Activated gamma-delta T cell treated with Interleukin-2 at 50 U/mL for 16 hours (primary cell): ENCODE measurements at places on chromosomes 16 and 17.

DNA sequence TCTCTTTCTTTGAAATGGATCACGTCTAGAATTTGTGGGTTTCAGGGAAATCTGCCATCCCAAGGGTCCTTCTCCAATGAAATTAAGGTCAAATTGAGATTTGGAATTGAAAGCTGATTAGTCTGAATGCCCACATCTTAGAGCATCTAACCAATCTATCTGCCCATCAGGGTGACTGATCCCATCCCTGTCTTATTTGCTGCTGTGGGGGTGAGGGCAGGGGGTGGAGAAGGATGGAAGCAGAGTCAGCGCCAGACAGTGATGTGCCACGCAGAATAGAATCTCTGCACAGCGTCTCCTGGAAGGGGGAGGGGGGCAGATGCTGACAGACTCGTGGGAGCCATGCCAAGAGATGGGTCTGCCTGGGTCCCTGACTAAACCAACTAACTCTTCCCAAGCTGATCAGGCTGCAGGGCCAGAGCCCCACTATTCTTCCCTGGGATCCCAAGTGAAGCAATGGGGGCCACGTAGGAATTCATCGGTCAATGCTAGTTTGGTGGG lies 32.1 kb downstream of the CDK5RAP3 start:
- DNase-seq = no peak

DNA sequence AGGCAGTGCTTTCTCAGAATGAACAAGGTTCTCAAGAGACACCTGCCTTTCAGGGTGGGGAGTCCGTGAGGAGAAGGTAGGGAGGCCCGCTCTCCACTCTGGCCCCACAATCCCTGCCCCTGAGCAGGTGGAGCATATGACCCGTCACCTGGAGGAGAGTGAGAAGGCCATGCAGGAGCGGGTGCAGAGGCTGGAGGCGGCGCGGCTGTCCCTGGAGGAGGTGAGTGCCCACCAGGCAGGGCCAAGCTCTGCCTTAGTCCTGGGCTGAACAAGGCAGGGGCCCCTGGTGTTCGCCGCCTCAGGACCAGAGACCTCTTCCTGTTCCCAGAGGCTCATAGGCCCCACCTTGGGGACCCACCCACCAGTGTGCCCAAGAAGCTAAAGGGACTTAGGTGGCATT lies 2.5 kb upstream of the RAC3 start:
- DNase-seq = no peak

DNA sequence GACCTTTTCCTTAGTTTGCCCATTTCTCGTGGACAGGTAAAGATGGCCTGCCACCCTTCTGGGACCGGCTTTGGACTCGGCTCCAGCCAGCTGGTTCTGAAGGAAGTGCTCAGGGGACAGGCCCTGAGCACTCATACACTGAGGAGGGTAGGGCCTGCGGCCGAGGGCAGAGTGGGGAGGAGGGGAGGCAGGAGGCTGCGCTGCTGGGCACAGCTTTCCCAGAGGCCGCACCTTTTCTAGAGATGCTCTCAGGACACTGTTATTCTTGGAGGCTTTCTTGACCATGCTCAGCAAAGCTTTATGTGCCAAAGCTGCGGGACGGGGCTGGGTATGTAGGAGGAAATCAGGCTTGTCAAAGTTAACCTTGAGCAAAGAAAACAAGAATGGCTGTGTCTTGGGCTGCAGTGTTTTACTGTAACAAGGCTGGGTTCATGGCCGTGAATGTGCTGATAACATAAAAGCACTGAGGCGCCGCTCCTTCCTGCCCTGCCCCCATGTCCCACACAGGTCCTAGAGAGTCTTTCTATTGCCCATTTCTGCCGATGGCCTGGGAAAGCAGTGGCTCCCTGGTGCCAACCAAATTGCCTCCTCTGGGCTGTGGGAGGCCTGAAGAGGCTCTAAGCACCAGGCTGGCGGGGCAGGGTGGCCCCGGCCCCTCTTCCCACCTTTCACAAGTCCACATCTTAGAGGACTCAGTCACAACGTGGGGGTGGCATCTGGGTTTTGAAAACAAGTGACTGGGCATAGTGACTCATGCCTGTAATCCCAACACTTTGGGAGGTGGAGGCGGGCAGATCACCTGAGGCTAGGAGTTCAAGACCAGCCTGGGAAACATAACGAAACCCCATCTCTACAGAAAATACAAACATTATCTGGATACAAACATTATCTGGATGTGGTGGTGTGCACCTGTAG lies 22.3 kb upstream of the TIMP2 start:
- DNase-seq = no peak

- no peak for DNase-seq
These were observed 593.1 kb upstream of the CDH5 start for GRCh38 chr16:65773301-65773874.

GRCh38 chr17:40341808-40342503 lies 22.6 kb downstream of the GJD3 start:
- no peak for DNase-seq

GRCh38 chr17:49843774-49844350 lies 4.0 kb downstream of the TAC4 start:
- DNase-seq = no peak

GRCh38 chr17:74499992-74500391 lies 31.3 kb downstream of the CD300LB start:
- DNase-seq = no peak

- no peak for DNase-seq
These were observed 23.9 kb downstream of the CBFA2T3 start for GRCh38 chr16:88953003-88953690.

- no peak for DNase-seq
These were observed 23.7 kb upstream of the DRG2 start for GRCh38 chr17:18064053-18064452.

- no peak for DNase-seq
These were observed 6.9 kb downstream of the USP6 start for GRCh38 chr17:5122586-5123342.

DNA sequence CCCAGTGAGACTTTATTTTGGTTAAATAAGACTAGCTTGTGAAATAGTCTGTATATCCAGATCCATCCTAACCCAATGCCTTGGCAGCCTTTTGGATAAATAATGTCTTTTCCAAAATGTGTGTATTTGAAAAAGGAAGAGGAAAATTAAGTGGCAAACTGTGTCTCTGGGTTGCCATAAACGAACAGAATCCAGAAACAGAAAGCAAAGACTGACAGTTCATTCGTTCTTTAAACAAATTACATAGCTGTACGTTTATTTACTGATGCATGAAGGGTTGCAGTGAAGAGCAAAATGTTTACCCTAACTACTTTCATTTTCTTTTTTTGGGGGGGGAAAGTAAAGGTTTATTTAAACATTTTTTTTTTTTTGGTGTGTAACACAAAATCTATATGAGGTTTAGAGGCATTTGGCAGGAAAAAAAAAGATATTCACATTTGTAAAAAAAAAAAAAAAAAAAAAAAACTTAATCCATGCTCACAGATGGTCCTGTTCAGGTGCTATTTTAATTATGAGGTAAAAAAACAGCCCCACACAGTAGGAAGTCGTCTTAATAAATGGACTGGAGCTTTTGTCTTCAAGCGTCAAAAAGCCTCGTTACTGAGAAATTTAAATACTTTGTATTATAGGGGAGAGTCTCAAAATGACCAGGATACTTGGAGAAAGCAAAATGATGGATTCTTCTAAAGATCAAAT lies 245.9 kb downstream of the FTO start:
- no peak for DNase-seq

DNA sequence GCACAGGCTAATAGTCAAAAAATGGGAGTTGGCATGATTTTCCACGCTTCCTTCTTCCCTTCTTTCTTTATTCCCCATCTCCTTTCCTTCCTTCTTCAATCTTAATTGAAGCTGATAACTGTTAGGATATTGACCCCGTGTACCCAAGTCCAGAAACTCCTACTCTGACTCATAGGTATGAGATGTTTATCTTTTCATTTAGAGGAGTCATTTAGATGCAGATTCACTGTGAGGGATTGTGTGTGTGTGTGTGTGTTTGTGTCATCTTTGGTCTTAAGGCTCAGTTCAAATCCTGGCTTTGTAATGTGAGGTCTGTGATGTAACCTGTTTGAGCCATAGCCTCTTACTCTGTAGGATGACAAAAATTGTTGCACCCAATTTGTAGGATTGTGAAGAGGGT lies 332.0 kb upstream of the MAF start:
- DNase-seq = no peak

GRCh38 chr16:68355447-68356248 lies 44.8 kb downstream of the PRMT7 start:
- DNase-seq = no peak

- peak; percentile 51 for DNase-seq
These were observed 38.5 kb upstream of the NKD1 start for GRCh38 chr16:50509521-50510341.

DNA sequence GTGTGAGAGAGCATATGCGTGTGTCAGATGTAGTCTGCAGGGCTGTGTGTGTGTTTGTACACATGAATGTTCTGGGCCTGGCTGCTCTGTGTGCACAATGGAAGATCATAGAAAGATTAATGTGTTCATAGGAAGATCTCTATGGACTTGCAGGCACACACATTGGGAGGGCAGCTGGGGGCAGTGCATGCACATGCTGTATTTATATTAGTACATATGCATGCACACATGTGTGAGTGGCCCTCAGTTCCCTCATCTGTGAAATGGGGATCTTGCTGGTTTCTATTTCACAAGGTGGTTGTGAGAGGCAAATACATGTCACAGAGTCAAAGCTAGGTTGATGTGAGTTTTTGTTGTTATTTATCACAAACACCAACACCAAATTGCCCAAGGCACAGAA lies 2.1 kb downstream of the CA7 start:
- DNase-seq = no peak

DNA sequence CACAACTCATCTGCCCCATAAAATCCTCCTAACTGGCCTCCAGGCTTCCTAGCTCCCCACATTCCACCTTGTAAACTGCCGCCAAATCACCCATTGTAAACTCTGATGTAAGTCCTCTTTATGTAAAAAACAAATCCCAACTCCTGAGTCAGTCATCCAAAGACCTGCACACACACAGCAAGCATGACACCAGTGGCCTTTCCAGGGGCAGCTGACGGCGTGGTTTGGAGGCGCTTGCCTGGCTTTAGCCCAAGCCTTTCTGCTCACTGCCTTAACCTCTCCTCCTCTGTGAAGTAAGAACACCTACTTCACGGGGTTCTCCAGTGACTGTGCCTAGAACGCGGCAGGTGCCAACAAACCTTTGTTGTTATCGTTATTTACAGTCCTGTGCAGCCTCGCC lies 14.0 kb downstream of the UBE2O start:
- no peak for DNase-seq

DNA sequence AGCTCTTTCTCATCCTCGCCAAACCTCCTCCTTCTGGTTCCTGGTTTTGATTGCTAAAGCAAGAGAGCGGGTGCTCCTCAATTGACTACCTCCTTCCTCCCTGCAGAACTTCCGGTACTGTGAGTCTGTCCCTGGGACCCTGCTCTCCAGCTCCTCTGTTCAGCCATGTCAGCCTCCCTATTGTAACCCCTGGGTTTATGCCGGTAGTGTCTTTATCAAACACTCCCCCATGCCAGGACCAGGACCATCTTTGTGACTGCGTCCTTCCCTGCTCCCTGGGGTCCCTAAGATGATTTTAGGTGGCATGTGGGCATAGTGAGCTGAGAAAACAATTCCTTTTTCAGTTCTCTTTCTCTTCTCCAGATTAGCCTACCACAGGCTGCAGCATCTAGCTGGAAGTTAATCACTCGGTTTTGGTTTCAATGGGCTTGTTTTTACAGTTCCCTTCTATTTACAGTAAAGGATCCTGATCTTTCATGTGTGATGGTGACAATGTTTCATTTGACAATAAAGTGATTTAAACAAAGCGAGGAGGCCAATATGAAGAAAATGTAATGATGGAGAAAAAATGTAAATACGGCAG lies 27.7 kb upstream of the IL21R start:
- no peak for DNase-seq

GRCh38 chr17:7403727-7403976 lies 245 bp downstream of the TMEM256 start:
- DNase-seq = no peak

DNA sequence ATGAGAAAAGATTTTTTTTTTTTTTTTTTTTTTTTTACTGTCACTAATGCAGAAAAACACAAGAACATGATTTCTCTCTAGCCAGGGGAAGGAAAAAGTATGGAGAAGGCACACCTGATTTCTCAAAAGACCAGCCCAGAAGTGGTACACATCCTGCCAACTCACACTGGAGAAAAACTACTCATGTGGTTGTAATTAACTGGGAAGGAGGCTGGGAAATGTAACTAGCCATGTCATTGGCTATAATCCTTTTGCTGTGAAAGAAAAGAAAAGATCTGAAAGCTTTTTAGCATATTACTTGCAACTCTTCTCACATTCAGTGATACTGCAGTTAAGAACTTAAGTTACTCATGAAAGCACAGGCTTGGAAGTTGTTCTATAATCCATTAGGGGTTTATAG lies 195.9 kb upstream of the PMFBP1 start:
- DNase-seq = no peak

- no peak for DNase-seq
These were observed 5.2 kb downstream of the CACNA1G start for GRCh38 chr17:50565402-50566350.

DNA sequence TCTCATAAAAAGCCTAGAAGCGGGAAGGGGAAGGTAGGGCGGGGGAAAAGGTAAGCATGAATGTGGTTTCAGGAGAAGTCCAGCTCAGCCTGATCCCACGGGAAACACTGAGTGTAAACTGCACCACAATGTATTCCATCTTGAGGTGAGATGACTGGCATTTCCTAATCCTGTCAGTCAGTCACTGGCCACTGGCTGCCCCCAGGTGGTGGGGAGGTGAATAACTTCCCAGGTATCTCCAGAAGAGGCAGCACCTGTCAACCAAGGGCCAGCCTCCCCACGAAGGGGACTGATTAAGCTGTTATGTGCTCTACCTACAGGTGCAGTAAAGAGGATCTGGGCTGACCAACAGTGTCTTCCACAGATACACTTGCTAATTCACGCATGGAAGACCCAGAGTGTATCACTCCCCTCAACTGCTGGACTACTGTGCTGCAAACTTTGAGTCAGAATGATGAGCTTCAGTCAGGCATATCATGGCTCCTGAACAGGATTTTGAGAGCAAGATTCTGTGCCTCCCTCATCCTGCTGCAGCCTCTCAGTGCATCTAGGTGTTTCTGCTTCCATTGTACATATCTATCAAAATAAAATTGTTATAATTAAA lies 108.5 kb upstream of the CCL2 start:
- DNase-seq = peak; percentile 33

DNA sequence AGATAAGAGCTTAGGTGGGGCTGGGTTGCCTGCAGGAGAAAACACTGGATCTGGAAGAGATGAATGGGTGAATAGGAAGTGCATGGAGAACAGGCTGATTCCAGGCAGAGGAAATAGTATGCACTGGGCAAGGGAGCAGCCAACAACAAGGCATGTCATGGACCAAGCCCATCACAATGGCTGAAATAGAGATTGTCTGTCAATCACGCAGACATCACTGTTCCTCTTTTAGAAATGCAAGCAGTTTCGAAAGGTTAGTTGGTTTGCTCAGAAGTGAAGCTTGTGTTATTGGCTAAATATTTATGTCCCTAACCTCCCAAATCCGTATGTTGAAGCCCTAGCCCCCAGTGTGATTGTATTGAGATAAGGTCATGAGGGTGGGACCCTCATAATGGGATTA lies 621.7 kb upstream of the CDH11 start:
- DNase-seq = no peak
